Heart right ventricle (tissue), 16 donors: ENCODE measurements at places on chromosomes 7 and 10. TPM values are rescaled to one million over a fixed set of nuclear protein-coding genes. Genes with fewer than 3 reads are reported as not detected.

- DNase-seq = no peak
Measured at GRCh38 chr10:71214641-71215559, 2.5 kb downstream of the UNC5B start.

SLC26A3 gene
- total RNA-seq = not detected

DNA sequence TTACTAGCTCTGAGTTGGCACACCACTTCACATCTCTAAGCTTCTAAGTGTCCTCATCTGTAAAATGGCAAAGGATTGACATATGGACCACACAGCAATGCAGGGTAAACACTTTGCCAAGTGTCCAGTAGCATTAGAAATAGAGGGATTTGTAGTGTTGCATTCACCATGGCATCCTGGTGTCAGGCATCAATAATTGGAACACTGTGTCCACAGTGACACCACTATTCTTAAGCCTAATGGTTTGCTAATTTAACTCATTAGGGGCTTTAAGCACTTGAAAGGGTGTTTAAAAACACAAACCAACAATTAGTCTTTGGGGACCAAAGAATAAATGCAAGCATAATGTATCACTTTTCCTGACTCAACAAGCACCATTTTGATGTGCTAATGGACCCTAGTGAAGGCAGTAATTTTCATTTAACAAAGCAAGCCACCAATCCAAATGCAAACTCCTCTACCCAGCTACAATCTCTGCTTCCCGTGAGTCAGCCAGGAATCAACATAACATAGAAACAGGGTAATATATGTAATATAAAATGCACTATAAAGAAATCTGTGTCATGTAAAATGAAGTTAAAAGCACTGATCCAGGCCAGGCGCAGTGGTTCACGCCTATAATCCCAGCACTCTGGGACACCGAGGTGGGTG lies 75.9 kb downstream of the FAM204A start:
- DNase-seq = no peak

- DNase-seq = no peak
Measured at GRCh38 chr10:75176046-75176445, 34.5 kb upstream of the VDAC2 start.

GRCh38 chr10:98908868-98909267 lies 326.8 kb downstream of the HPSE2 start:
- no peak for DNase-seq

DNA sequence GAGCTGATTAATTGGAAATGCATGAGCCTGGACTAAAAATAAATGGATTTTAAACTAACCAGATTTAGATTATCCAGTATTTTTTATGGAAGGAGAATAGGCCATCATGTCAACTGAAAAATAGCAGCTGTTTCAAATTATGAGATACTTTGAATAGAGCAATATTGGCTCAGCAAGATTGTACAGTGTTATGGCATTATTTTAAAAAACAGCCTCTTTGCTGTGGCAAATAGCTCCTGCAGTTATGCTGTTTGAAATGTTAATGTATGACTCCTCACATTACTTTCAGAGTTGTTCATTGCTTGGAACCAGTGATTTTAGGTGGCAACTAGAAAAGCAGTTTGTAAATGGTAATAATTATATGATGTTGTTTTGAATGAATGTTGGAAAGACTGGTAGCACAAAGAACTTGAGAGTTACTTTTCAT lies 244.5 kb downstream of the KIAA1217 start:
- DNase-seq = no peak

- no peak for DNase-seq
Measured at GRCh38 chr7:134084488-134085144, 42.5 kb upstream of the LRGUK start.

GRCh38 chr7:119233015-119233414 lies 1008.5 kb downstream of the ANKRD7 start:
- no peak for DNase-seq

CACNB2 gene
- 71.1 TPM for total RNA-seq

DNA sequence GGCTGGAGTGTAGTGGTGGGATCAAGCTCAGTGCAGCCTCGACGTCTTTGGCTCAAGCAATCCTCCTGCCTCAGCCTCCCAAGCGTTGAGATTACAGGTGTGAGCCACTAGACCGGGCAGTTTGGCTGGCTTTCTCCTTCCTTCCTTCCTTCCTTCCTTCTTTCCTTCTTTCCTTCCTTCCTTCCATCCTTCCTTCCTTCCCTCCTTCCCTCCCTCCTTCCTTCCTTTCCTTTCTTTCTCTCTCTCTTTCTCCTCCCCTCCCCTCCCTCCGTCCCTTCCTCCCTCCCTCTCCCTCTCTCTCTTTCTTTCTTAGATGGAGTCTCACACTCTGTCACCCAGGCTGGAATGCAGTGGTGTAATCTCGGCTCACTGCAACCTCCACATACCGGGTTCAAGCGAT lies 7.6 kb upstream of the VPS37D start:
- DNase-seq = no peak

DNA sequence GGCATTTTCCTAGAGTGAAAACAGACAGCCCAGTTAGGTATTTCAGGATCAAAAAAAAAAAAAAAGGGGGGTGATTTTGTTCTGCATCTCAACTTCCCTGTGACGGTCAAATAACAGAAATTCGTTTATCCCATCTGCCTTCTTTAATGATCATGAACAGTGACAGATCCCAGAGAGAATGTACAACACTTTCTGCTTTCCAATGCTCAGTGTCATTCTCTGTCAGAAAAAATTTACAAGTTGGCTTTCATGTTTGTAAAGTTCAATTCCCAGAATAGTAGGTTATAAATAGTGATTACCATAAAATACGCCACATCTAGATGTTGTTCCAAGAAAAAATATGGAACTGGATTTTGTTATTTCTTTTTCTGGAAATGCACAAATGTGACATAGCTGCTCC lies 1013.2 kb upstream of the PHF14 start:
- DNase-seq = no peak

DNA sequence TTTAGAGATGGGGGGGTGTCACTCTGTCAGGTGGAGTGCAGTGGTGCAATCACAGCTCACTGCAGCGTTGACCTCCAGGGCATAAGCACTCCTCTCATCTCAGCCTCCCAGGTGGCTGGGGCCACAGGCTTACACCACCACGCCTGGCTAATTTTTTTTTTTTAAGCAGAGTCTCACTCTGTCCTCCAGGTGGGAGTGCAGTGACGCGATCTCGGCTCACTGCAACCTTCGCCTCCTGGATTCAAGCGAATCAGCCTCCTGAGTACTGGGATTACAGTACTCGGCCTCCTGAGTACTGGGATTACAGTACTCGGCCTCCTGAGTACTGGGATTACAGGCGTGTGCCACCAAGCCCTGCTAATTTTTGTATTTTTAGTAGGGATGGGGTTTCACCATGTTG lies 23.6 kb upstream of the PPIA start:
- DNase-seq = no peak

GRCh38 chr7:10770176-10770575 lies 203.5 kb upstream of the PHF14 start:
- no peak for DNase-seq

ACHE gene
- total RNA-seq = 0.33 TPM

DNA sequence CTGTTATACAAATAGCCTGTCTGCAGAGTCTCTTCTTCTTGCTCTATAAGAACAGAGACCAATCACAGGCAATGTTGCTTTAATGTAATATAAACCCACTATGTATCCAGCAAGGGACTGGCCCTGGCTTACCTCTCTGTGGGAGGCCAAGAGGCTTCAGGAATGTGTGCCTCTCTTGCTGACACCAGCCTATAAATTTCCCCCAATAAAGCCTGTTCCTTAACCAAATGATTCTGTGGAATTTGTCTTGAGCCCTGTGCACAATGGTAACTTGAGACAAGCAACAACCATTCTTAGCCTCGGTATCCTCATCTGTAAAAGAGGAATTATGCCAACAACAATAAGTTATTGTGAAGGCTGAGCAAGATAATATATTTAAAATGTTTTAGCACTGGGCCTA lies 563.7 kb downstream of the GRM8 start:
- no peak for DNase-seq

GRCh38 chr10:128114901-128115300 lies 11.3 kb downstream of the MKI67 start:
- no peak for DNase-seq

STK31 gene
- not detected for total RNA-seq

TMEM26 gene
- 0.79 TPM for total RNA-seq

DNA sequence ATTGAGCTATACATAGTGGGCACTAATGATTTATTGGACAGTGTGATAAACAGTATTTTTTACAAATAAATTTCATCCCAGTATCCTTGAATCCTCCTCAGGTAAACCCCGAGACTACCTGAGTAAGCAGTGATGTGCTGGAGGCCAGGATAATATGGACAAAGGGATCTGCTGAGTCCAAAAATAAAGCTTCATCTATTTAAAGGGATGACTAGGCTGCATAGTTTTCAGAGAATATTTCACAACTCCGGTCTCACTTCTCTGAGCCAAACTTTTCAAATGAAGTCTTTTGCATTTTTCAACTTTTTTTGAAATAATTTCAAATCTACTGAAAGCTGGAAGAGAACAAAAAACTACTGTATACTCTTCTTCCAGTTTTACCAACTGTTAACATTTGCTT lies 2.5 kb downstream of the ACTR3B start:
- DNase-seq = no peak

TMEM176A gene
- total RNA-seq = 12.1 TPM

GRCh38 chr10:89301232-89301631 lies 614 bp upstream of the IFIT2 start:
- peak; percentile 32 for DNase-seq

DNA sequence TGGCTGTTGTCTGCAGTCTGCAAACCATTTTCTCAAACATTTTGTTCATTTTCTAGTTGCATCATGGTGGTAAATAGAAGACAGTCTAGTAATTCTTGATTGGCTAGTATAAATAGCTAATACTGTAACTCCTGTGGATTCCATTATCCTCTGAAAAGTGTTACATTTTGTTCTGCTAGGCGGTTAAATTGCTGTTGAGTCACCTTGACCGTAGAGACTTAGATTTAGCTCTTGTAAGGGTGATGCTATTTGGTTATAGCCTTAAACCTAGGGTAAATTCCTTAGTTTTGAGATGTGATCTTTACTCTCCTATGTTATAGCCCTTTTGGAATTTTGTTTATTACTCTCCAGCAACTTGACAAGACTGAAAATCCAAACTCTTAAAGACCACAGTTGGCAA lies 58.8 kb downstream of the SHOC2 start:
- no peak for DNase-seq

GRCh38 chr7:141685285-141686023 lies 16.5 kb downstream of the DENND11 start:
- DNase-seq = no peak

GRCh38 chr10:125982260-125982948 lies 86.0 kb downstream of the FANK1 start:
- no peak for DNase-seq

PYROXD2 gene
- total RNA-seq = 15.5 TPM

DNA sequence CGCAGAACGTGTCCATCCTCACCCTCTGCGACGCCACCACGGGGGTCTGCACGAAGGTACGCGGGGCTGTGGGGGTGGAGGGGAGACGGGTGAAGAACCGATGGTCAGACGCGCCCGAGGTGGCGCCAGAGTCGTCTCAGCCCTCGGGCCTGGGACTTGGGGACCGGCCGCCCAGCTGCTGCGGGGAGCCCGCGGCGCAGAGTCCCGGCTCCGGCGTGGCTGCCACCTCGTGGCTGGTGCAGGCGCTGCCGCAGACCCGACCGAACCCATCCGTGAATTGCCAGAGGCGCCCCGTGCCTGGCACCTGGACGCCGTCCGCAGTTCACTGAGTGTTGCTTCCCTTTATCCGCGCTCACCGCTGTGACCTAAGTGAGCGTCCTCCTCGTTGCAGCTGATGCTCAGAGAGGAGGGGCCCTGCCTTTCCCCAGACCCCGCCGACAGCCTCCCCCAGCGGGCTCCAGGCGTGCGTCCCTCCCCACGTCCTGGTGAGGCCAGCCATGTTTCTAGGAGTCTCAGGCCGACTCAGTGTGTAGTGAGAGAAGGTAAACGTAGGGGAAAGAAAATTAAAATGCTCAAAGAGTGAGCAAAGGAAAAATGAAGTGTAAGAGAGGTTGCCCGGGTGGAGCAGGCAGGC lies 208.7 kb downstream of the PAXIP1 start:
- DNase-seq = no peak

WDR37 gene
- 35.5 TPM for total RNA-seq

LRRC61 gene
- total RNA-seq = 3.7 TPM

- DNase-seq = no peak
Measured at GRCh38 chr7:155168597-155169480, 98.7 kb downstream of the HTR5A start.

AS3MT gene
- total RNA-seq = 12.1 TPM

- DNase-seq = no peak
Measured at GRCh38 chr7:107029764-107030286, 14.7 kb upstream of the PRKAR2B start.

- DNase-seq = peak; percentile 9
Measured at GRCh38 chr7:18499407-18500177, 4.0 kb downstream of the HDAC9 start.
